CD8-positive, alpha-beta memory T cell (primary cell): ENCODE measurements at places on chromosomes 6 and 20.

GRCh38 chr6:9422138-9422537, 986.8 kb upstream of the SLC35B3 start:
- no peaks in the 10 kb centered on the region for H3K27me3 ChIP-seq
- DNase-seq = no peak
- H3K27ac ChIP-seq = no peak overlapping the region
- no peaks in the 10 kb centered on the region for H3K4me1 ChIP-seq

- no peaks in the 10 kb centered on the region for H3K27me3 ChIP-seq
- no peaks in the 10 kb centered on the region for H3K36me3 ChIP-seq
- H3K4me1 ChIP-seq = no peaks in the 10 kb centered on the region
- no peak for DNase-seq
- no peak overlapping the region for H3K27ac ChIP-seq
Observed at GRCh38 chr20:19448632-19449031, 236.2 kb downstream of the SLC24A3 start.

DNA sequence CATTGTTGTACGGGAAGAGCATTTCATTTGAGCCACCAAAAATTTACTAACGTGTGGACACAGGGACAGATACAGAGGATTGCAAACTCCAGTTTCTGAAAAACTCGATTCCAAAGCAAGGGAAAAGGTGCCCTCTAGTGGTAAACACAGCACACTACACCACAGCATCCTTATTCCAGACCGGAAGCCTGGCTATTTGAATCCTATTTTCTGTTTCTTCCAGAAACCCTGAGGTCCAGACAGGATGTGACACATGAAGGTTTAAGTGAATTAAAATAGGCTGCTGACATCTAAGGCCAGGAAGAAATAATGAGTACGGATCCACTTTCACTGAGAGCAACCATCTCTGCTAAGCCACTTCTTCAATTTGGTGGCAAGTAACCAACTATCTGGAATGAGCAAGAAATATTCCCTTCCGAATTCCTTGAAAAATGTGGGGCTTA, 31.8 kb upstream of the GMPR start:
- no peaks in the 10 kb centered on the region for H3K36me3 ChIP-seq
- H3K4me3 ChIP-seq = no peak overlapping the region
- H3K27me3 ChIP-seq = no peaks in the 10 kb centered on the region
- H3K27ac ChIP-seq = no peak overlapping the region
- DNase-seq = peak; percentile 45
- no peaks in the 10 kb centered on the region for H3K4me1 ChIP-seq

DNA sequence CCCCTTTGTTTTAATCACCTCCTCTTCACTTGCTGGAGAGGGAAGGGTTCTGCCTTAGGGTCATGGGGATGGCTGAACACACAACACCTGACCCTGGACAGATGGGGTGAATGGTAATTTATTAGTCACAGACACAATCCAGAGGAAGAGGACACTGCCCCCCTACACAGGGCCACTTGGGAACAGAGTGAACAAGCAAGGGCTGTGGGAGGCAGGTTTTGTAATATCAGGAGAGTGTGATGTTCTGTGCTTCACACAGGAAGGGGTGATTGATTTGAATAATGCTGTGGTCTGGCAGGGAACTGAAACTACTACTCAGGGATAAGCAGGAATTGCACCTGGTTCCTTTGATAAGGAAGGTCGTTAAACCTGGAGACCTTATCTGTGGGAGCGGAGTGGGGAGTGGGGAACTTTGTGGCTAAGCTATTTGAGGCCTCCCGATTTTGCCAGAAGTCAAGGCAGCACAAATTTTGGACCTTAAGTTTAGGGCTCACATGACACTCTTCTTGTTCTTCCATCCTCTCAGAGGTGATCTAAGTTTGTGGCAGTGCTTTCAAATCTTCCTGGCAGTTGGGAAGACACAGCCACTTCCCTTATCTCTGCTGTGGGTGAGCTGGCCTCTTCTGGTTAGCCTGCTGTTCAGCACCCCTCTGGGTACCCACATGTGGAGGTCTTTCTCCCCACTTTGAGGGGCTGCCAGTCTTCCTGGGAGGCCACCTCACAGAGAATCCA, 77.8 kb downstream of the CD164 start:
- H3K4me1 ChIP-seq = no peaks in the 10 kb centered on the region
- peak overlapping the region; percentile 68 for H3K27ac ChIP-seq
- H3K36me3 ChIP-seq = no peaks in the 10 kb centered on the region
- H3K27me3 ChIP-seq = no peaks in the 10 kb centered on the region

DNA sequence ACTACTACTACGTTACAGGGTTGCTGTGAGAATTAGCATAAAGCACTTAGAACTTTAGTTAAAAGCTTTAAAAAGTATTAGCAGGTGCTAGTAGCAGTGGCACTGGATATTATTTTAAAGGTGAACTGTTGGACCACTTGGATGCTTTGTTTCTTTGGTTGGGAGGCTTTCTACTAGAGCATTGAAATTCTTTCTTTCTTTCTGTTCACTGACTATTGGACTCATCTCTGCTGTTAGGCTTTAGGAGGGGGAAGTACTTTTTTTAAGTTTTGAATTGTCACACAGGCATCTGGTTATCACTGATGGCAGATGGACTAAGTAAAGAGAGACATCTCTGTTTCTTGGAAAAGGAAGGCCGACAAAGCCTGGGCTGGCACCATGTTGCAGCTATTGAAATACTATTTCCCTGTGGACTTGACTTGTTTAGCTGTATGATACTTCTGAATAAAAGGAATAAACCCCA, 4.8 kb downstream of the TBPL1 start:
- H3K27ac ChIP-seq = peak overlapping the region; percentile 75
- no peak overlapping the region for H3K4me3 ChIP-seq
- H3K27me3 ChIP-seq = no peaks in the 10 kb centered on the region
- no peak for DNase-seq
- peaks cover 48% of the 10 kb centered on the region for H3K4me1 ChIP-seq

- H3K36me3 ChIP-seq = no peaks in the 10 kb centered on the region
- no peak overlapping the region for H3K27ac ChIP-seq
- no peak for DNase-seq
Observed at GRCh38 chr6:150692604-150693003, 92.9 kb downstream of the PLEKHG1 start.

DNA sequence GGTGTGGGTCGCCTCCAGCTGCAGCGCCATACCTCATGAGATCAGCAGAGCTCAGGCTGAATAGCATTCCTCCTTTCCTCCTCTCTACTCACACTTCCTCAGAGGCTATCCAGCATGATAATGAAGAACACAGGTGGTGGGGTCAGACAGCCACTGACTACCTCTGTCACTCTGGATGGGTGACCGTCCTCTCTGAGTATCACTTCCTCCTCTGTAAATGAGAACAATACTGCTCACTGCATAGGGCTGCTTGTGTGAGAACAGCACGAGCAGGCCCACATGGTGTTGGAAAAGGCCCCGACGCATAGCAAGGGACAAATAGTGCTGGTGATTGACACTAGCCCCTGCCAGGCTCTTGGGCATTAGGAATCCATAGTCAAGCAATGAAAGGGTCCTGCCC, 239.1 kb downstream of the PRKN start:
- H3K4me1 ChIP-seq = no peaks in the 10 kb centered on the region
- DNase-seq = no peak
- H3K27ac ChIP-seq = no peak overlapping the region
- H3K27me3 ChIP-seq = no peaks in the 10 kb centered on the region

- H3K27me3 ChIP-seq = no peaks in the 10 kb centered on the region
- DNase-seq = no peak
Observed at GRCh38 chr6:155221086-155221485, 42.7 kb upstream of the CLDN20 start.

DNA sequence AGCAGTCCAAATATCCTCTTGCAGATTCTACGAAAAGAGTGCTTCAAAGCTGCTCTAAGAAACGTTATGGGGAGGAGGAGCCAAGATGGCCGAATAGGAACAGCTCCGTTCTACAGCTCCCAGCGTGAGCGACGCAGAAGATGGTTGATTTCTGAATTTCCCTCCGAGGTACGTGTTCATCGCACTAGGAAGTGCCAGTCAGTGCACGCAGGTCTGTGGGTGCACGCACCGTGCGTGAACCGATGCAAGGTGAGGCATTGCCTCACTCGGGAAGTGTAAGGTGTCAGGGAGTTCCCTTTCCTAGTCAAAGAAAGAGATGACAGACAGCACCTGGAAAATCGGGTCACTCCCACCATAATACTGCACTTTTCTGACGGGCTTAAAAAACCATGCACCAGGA, 272.1 kb upstream of the DEFB115 start:
- H3K27me3 ChIP-seq = no peaks in the 10 kb centered on the region
- no peaks in the 10 kb centered on the region for H3K36me3 ChIP-seq
- no peak for DNase-seq
- H3K27ac ChIP-seq = no peak overlapping the region

DNA sequence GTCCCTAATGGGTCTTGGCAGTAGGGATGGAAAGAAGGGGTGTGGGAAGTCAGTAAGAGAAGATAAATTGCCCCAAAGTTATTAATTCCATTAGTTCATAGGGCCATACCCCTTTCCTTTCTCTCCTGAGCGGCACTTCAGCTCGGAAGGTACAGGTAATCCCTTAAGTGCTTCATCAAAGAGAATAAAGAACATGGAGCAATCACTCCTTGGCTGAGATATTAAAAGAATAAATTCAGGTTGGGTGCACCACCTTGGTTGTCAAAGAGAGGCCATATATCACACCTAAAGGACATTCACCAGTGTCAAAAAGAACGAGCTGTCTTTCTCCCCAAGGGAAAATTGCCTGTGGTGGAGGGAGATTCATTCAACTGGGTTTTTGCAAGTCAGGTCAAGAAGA, 87.5 kb downstream of the EDN3 start:
- H3K4me1 ChIP-seq = peaks cover 9% of the 10 kb centered on the region
- H3K36me3 ChIP-seq = no peaks in the 10 kb centered on the region
- no peak for DNase-seq
- no peaks in the 10 kb centered on the region for H3K27me3 ChIP-seq
- no peak overlapping the region for H3K4me3 ChIP-seq

DNA sequence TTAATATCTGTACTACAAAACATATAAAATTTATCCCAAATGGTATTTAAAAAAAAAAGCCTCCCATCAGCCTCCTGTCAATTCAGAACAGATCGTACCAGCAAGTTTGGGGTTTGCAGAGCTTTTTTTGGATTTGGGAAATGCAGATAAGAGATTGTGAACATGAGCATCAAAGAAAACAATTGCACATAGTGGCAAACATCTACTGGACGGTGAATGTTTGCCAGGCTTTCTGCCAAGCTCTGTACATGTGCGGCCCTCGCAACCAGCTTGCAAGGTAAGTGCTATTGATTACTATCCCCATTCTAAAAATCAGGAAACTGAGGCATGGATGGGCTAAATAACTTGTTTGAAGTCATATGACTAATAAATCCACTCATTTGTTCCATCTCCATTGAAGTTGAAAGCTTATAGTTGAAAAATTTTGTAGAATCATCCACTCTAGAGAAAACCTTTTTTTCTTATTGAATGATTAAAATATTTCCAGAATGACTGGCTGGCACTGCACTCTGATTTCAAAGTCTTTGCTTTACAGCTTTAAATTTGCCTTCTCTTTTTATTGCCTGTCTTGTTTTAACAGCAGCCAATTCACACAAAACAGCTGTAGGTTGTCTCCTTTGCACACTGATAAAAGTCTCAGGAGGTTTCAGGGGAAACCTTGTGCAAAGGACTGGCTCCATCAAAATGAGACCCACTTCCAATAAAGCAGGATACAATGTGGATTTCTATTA, 37.4 kb upstream of the SIRT5 start:
- DNase-seq = no peak
- no peak overlapping the region for H3K4me3 ChIP-seq
- H3K27me3 ChIP-seq = no peaks in the 10 kb centered on the region

- H3K4me1 ChIP-seq = no peaks in the 10 kb centered on the region
- no peak overlapping the region for H3K27ac ChIP-seq
- H3K36me3 ChIP-seq = no peaks in the 10 kb centered on the region
- no peak overlapping the region for H3K4me3 ChIP-seq
Observed at GRCh38 chr6:125022391-125022989, 60.3 kb downstream of the RNF217 start.

- peak overlapping the region; percentile 47 for H3K27ac ChIP-seq
- H3K4me3 ChIP-seq = peak overlapping the region; percentile 47
- H3K27me3 ChIP-seq = no peaks in the 10 kb centered on the region
- DNase-seq = peak; percentile 32
Observed at GRCh38 chr6:26576929-26577719, 19.6 kb upstream of the ABT1 start.

DNA sequence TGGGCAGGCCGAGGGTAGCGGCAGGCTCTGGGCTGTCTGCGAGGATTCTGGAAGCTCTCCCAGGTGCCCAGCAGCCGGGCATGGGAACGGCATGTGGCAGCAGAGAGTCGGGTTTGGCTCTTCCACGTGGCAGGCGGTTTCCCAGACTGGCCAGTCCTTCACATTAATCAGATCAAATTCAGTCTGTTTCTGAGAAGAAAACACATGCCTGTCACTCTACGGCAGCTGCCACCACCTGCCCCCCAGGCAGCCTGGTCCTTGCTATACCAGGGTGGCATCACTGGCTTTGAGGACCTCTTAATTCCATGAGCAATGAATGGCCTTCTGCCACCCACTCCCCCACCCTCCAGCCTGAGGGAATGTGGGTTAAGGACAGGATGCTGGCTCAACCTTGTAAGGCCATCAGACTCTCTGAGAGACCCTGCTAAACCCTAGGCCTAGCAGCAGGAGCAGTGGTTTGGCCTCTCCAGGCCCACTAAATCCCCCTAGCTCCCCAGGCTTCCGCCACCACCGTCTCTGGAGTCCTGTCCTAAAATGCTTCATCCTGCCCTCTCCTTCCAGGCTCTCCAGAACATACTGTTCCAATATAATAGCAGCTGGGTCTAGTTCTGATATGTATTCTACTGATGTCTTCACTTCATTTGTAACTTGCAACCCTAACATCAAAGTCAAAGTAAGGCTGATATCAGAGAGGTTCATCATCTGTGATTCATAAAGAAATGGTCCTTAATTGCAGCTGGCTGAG, 47.8 kb downstream of the PLCG1 start:
- no peak for DNase-seq
- no peak overlapping the region for H3K27ac ChIP-seq
- no peak overlapping the region for H3K4me3 ChIP-seq
- H3K4me1 ChIP-seq = peaks cover 5% of the 10 kb centered on the region
- no peaks in the 10 kb centered on the region for H3K36me3 ChIP-seq
